ENCODE measurements at places on chromosomes 3 and 15. TPM values are rescaled to one million over a fixed set of nuclear protein-coding genes. Genes with fewer than 3 reads are reported as not detected.

DNA sequence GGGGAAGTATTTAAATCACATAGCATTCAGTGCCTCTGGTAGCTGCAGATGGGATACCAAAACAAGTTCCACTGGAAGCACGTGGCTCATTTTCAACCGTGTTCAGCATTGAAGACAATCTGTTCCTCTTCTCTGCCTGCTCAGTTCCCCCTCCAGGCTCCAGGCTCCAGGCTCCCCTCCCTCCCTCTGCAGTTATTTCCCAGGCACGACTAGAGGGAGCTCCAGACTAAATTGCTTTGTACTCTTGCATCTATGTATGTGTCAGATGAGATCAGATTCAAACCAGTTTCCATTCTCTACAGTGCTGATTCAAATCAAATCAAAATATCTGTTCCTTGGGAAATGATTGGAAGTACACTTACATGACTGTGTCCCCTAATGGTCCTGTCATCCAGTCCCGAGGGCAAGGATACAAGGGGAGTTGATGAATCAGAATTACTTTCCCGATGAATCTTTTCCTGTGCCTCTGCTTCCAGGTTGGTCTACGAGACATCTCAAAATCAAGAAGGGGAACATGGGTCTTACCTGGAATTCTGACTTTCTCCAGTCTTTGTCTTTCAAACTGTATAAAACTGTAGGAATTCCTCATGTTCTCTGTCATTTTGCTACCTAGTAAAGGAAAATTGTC is 600.5 kb downstream of the EDEM1 start:
- H3K4me1 ChIP-seq: no peaks in the 10 kb centered on the region
- H3K4me3 ChIP-seq: no peak overlapping the region
- no peaks in the 10 kb centered on the region for H3K36me3 ChIP-seq
- no peak overlapping the region for H3K27ac ChIP-seq
- DNase-seq: no peak
- no peaks in the 10 kb centered on the region for H3K27me3 ChIP-seq

The DAPK2 gene
- total RNA-seq: 13.8 TPM

DNA sequence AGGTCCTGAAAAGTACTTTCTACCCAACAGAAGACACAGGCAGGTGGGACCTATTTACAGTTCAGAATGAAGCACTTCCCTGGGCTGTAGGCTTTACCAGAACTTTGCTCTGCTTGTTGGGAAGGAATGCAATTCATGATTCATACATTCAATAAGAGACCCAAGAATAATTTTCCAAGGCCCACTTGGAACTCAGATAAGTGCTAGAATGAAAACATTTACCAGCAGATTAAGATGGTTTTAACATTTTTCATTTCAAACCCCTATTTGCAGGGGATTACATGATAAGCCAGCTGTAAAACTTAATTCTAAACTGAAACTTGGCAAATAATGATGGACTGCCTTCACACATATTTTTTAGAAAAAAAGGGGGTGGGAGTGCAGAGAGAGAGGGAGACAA is 417.2 kb downstream of the ERC2 start:
- no peak overlapping the region for H3K27ac ChIP-seq
- H3K36me3 ChIP-seq: no peaks in the 10 kb centered on the region
- no peaks in the 10 kb centered on the region for H3K4me1 ChIP-seq
- no peak for DNase-seq
- no peak overlapping the region for H3K4me3 ChIP-seq

The MNS1 gene
- 4.5 TPM for total RNA-seq

DNA sequence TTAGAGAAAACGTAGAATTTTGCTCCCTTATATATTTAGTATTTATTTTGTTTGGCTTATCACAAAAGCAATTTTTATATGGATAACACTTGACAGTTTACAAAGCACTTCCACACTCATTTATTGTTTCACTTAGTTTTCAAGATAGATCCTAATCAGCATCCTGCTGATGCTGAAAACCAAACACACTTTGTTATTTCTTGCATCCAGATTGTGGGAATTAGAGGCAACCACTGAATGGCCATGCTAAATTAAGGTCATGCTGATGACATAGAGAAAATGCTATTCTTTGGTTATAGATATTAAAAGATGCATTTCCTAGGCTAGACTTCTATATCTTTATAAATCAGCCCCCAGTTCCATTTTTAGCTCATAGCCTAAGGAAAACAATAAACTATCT is 474.1 kb upstream of the KCNMB2 start:
- DNase-seq: no peak
- no peaks in the 10 kb centered on the region for H3K36me3 ChIP-seq
- H3K27ac ChIP-seq: no peak overlapping the region
- H3K4me1 ChIP-seq: no peaks in the 10 kb centered on the region
- H3K27me3 ChIP-seq: no peaks in the 10 kb centered on the region

DNA sequence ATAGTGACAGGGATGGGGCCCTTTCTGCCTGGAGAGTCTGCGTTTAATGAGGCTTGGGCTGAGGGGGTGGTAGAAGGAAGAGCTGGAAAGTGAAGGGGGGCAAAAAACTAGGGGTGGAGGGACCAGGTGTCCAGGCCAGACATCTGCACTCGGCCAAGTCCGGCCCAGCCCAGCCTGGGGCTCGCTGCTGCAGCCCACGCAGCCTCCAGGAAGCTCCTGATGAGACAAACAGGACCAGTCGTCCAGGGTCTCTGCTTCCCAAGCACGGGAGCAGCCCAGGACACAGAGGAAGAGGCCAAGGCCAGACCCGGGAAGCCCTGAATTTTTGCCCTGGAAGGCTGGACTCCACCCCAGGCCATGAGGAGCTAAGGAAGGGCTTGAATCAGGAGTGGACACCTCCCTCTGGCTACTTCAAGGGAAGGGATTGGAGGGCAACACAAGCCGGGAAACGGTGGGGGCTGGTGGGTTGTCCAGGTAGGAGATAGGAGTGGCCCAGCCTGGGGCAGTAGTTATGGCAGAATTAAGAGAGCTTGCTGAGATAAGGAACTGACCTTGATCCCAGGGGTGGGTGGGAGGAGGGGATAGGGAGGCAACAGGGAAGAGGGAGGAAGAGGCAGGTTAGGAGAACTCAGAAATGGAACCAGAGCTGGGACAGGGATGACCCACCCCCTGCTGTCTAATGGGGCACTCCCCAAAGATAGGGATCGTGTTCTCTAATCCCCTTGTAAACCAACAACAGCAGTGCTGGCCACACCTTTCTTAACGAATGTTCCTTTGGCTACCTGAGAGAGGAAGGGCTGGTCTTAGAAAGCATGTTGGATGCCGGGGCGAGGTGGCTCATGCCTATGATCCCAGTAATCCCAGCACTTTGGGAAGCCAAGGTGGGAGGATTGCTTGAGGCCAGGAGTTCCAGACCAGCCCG is 89.5 kb downstream of the ANP32A start:
- H3K4me3 ChIP-seq: no peak overlapping the region
- H3K4me1 ChIP-seq: no peaks in the 10 kb centered on the region
- DNase-seq: no peak
- no peak overlapping the region for H3K27ac ChIP-seq

- H3K4me1 ChIP-seq: no peaks in the 10 kb centered on the region
- H3K4me3 ChIP-seq: no peak overlapping the region
- no peaks in the 10 kb centered on the region for H3K27me3 ChIP-seq
- no peaks in the 10 kb centered on the region for H3K36me3 ChIP-seq
- no peak for DNase-seq
Observed at GRCh38 chr3:134685929-134686802, 35.3 kb upstream of the KY start.

GRCh38 chr3:146796078-146796477 is 190.9 kb upstream of the PLSCR5 start:
- no peak for DNase-seq
- H3K36me3 ChIP-seq: no peaks in the 10 kb centered on the region
- no peak overlapping the region for H3K27ac ChIP-seq
- H3K4me1 ChIP-seq: no peaks in the 10 kb centered on the region

The CHL1 gene
- total RNA-seq: 10.5 TPM

- H3K36me3 ChIP-seq: peaks cover 9% of the 10 kb centered on the region
- no peak overlapping the region for H3K4me3 ChIP-seq
- no peaks in the 10 kb centered on the region for H3K27me3 ChIP-seq
- DNase-seq: no peak
Observed at GRCh38 chr15:101051291-101052030, 132.3 kb downstream of the LRRK1 start.

DNA sequence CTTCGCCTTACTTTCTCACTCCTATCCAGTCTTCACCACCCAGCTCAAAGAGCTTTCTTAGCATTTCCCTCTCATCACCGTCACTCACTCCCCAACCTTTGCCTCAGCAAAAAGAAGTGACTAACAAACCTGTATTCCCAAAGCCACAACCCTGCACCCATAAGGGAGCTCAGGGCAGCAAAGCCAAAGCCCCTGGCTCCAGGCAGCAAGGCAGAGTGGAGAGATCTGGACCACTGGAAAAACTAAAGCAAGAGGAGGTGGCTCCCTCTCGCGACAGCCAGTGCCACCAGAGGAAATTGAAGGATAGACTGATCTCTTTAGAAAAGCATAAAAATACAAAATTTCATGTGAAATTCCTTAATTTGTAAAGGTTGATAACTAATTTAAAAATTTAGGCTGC is 25.1 kb upstream of the CDCP1 start:
- DNase-seq: no peak
- no peak overlapping the region for H3K4me3 ChIP-seq
- no peaks in the 10 kb centered on the region for H3K36me3 ChIP-seq
